NCI-H1930 (cell line): ENCODE measurements at places on chromosomes 3 and 15.

- no peak for DNase-seq
Observed at GRCh38 chr3:187954516-187954872, 199.5 kb upstream of the LPP start.

GRCh38 chr3:172203522-172204258 lies 164.3 kb downstream of the FNDC3B start:
- peak; percentile 70 for DNase-seq

DNA sequence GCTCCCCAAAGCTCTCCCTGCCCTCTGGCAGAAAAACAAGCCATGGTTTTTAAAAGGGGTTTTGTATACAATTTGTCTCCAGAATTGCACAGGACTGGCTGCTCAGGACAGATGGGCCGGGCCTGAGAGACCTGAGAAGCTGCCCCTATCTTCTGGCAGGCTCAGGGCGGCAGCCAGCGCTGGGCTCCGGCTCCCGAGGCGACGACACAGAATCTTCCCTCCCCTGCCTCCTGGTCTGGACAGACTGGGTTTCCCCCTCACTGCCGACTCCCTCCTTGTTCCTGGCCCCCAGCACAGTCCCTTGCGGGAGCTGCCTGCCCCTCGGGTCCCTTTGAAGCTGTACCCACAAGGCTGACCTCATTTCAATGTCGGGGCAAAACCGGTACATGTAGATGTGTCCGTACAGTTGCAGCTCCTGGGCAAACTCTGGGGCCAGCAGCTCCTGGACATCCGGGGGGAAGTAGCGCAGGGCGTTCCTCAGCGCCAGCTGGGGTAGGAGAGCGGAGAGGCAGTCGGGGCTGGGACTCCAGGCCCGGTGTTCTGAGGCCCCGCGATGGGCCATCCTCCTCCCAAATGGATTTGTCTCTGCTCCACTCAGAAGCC lies 7.2 kb downstream of the UROC1 start:
- no peak for DNase-seq

- DNase-seq: no peak
Observed at GRCh38 chr3:27526614-27527315, 42.6 kb upstream of the SLC4A7 start.

DNA sequence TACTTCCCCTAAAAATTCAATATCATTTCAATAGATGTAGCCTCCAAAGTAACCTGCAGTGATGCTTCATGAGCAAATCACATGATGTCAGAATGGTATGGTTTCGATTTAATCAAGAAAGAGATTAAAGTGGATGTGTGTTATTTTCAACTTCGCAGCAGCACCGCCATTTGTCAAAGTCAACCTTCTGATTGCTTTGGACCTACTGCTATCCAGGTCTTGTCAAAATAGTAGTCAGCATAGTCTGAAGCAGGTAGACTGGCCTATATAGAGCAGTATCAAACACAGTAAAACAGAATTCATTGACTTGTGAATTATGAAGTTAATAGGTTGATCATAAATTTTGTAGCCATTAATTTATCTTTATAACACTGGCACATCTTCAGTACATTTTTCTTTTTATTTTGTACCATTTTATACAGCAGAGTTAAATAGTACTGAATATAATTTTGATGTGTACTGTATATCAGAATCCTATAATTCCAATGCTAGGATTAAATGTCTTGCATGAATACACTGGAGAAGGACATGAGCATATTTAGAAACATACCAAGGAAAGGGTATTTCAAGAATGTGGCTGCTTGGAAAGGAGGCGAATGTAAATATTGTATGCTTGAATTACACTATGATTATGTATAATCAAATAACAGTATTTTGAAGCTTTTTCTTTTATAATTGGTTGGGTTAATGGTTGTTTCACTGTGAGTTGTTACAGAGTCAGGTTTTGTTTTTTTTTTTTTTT lies 79.6 kb downstream of the CDIN1 start:
- peak; percentile 38 for DNase-seq

DNA sequence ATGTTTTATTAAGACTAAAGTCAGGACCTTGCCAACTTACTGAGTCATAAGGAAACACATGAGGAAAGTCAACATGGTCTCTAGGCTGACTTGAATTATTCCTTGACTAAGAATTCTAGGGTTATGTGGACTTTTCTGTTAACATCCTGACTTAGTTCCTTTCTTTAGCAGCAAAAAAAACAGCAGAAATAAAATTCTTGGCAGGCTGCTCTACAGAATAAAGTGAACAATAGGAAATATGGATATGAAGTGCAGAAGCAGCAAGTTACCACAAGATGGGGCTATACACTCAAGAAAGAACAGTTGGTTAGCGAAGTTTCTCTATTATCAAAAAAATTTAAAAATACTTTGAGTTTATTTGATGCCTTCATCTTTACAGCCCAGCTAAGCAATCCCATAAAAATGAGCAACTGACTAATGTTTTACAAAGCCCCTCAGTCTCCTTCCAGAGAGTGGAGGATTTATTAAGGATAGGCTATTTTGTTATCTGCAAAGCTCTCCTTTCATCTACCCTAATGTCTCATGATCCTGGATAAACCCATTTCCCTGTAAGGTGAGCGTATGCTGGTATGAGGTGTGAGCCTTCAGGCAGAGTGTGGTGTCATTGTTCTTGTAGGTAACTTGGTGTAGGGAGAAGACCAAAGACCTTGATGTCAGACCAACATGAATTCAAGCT lies 23.1 kb upstream of the MCCC1 start:
- DNase-seq: no peak

GRCh38 chr15:62791694-62792093 lies 250.9 kb upstream of the TPM1 start:
- no peak for DNase-seq

- no peak for DNase-seq
Observed at GRCh38 chr15:40096094-40096891, 12.4 kb downstream of the BMF start.

DNA sequence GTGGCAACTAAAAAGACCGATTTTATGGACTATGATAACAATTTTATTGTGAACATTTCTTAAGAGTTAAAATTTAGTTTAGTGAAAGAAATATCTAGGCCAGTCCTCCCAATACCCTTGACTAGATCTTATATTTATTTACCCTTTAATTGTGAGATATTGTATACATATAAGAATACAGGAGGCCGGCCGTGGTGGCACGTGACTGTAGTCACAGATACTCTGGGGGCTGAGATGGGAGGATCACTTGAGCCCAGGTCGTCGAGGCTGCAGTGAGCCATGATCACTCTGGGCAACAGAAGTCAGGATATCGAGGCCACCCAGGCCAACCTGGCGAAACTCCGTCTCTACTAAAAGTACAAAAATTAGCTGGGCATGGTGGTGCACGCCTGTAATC lies 756 bp upstream of the RMDN3 start:
- no peak for DNase-seq

GRCh38 chr3:45887759-45888511 lies 1.6 kb downstream of the CCR9 start:
- no peak for DNase-seq

DNA sequence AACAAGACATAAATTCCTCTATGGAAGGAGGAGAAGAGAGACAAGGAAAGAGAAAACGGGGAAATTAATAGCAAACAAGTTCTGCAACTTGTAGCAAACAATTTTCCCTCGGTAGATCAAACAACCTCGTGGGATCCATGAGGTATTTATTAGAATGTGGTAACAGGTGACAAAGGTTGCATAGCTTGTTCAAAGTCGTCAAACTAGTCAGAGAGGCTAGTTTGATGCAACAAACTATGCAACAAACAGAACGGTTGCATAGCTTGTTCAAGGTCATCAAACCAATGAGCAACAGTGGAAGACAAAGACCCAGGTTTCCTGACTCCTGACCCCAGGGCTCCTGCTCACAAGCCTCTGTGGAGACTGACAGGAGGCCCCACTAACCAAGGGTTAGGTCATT lies 20.7 kb downstream of the MB21D2 start:
- no peak for DNase-seq

DNA sequence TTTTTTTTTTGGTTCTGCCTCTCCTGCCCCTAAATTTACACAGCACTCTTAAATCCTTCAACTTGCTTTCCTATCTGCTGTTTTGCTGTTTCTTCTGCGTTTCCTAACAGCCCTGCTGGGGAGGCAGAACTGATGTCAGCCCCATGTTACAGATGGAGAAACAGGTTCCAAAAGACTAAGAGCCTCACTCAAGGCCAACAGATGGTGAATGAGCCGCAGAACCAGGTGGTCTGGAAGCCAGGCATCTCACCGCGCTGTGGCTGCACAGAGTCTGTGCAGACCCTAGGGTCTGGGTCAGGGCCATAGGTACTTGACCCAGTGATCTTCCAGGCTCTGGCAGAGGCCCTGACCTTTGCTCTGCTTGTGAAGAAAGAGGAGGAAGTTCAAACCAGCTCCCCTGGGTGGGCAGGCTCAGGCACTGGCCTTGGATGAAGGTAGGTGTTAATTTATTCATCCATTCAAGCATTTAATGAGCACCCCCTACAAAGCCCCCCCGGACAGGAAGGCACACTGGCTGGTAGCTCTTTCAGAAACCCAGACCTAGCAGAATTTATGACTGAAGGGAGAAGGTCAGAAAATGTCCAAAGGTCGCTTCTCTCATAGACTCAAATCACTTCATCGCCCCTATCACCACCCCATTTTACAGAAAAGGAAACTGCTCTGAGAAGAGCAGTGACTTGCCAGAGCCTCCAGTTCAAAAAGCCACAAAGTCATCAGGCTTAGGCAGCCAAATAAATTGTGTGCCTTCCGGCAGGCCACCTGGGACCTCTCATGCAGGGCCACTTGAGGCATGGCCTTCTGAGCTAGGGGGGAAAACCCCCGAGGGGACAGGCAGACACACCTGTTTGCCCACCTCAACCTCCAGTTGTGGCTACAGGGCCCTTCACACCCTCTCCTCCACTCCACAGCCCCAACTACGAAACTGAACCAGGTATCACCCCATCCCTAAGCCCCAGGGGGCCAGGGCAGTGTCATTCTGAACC lies 2.7 kb downstream of the CHDH start:
- DNase-seq: no peak

DNA sequence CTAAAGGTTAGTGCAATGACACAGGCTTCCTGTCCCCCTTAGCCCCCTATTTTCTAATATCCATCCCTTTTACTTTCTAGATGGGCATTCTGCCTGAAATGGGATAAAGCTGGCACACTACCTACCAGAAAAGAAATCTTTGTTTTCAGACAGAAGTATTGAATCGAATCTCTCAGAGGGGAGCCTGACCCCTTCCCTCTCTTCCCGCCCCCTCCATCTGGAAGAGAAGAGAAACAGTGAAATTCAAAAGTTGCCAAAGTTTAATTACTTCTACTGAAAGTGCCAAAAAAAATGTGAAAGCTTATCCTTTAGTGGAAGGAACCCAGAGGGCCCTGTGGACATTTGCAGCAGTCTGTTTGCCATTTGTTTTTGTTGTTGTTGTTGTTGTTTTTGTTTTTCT lies 523.8 kb downstream of the AGBL1 start:
- no peak for DNase-seq

- DNase-seq: no peak
Observed at GRCh38 chr3:4360817-4361216, 57.6 kb downstream of the SETMAR start.

DNA sequence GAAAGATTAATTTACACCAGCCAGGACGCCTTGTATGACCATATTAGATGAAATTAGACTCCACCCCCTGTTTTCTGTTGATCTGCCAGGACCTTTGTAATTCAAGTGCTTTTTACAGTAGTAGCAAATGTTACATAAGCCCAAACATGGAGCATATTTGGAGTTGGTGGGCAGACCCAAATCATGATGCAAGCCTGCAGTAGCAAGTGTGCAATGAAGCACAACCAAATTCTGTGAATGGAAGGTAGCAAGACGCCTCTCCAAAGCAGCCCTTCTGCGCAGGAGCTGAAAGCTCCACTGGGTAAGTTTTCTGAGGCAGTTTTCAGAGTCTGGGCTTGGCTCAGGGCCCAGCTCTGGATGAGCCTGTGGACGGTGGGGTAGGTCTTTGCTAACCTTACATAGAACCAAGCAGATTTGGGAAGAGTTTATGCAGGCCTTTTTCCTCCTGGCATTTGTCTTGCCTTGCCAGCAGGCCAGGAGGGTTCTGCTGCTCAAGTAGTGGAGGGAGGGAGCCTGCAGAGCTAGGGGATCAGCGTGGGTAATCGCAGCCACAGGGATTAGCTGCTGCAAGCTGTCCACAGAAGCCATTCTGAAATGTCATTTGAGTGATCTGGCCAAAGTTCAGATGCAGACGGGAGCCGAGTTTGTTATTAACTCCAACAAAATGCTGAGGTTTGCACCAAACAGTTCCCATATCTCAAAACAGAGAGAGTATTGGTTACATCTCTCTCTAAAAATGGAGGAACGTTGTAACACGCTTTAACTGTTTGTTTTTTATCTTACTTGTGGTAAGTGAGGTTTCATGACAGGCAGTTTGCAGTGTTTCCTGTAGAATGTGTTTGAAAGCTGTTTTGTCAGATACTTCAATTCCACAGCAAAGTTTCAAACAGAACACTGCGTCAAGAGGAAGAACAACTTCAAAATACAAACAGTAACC lies 55.4 kb downstream of the PSMD6 start:
- no peak for DNase-seq

GRCh38 chr15:101807345-101807945 lies 4.1 kb downstream of the OR4F6 start:
- no peak for DNase-seq

DNA sequence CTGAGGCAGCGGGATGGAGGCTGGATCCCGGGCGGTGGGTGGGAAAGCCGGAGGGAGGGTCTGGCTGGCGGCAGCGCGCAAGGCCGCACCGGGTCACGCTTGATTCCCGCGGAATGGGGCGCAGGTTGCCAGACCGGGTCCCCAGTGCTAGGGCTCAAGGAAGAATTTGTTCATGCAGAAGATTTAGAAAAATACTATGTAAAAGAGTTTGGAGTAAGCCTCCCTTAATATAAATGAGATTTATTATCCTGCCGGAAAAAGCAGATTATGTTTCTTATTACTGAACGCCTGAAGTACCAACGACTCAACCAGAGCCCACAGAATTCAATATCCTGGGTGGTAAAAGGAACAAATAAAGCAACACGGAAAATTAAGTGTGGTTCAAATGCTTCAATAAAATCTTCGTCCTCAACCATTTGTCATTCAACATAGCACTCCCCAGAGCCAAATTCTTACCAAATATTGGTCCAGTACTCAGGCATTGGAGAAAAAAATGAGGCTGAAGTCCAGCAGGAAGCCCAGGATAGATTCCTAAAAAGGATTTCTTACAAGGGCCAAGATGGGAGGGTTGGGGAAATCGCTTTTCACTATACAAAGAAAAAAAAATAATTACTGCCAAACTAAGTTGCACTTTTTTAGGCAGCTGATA lies 1.2 kb upstream of the ZBTB20 start:
- DNase-seq: no peak

DNA sequence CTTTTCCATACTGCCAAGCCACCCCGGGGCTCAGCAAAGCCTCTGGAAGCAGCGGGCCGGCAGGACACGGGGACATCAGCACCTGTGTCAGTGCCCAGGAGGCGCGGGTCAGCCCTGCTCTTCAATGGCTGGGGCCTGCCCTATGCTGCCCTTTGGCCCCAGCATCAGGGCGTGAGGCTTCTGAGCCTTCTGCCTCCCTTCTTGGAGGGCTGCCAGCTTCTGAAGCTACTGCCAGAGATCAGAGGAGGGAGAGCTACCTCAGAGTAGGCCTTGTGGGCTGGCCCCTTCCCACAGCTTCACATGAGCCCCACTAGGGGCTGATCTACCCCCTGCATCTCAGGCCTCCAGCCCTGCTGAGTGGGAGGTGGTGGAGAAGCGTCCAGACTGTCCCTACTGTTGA lies 13.0 kb upstream of the TMEM115 start:
- no peak for DNase-seq

- no peak for DNase-seq
Observed at GRCh38 chr3:26630669-26631389, 8.3 kb downstream of the LRRC3B start.
